GM19239 (cell line): ENCODE measurements at places on chromosomes 1 and 21.
A peak's percentile ranks its signal among the peaks of the same experiment; 100 is the strongest.

GRCh38 chr1:232542633-232543593, 87.0 kb downstream of the SIPA1L2 start:
- no peak for DNase-seq

DNA sequence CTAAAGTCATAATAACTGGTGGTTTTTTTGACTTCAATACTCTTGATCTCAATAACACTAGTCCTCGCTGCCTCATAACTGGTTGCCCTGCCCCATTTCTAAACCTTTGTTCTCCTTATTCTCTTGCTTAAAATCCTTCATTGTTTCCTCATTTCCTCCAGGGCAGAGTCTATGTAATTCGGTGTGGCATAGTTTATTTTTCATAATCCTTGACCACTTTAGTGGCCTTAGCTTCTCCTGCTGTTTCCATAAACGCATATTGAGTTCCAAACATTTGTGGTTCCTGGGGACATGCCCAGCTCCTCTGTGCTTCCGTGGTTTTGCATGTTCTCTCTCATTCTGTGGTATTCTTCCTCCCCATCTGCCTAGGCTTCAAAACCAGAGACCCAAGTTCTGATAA, 19.0 kb upstream of the TLCD4 start:
- no peak for DNase-seq

GRCh38 chr1:185695299-185695698, 38.9 kb upstream of the HMCN1 start:
- DNase-seq: no peak

GRCh38 chr1:177995369-177995768, 25.5 kb upstream of the SEC16B start:
- no peak for DNase-seq

DNA sequence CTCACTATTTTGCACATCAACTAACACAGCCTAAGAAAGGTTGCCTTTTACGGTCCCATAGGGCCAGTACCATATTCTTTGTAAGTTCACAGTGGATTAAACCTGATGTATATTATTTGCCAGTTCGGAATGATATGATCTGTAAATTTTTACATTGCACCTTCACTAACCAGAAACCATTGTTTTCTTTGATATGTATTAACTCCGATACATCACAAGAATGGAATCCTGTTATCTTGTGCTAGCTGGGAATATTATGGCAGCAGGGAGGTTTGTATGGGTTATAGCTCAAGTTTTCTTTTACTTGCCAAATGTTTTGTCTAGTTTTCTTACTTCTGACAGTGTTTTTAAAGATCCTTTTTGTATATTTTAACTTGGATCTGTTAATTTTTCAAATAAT, 51.4 kb upstream of the S1PR1 start:
- no peak for DNase-seq

- no peak for DNase-seq
These were observed 310.3 kb upstream of the SGIP1 start for GRCh38 chr1:66223681-66224080.

DNA sequence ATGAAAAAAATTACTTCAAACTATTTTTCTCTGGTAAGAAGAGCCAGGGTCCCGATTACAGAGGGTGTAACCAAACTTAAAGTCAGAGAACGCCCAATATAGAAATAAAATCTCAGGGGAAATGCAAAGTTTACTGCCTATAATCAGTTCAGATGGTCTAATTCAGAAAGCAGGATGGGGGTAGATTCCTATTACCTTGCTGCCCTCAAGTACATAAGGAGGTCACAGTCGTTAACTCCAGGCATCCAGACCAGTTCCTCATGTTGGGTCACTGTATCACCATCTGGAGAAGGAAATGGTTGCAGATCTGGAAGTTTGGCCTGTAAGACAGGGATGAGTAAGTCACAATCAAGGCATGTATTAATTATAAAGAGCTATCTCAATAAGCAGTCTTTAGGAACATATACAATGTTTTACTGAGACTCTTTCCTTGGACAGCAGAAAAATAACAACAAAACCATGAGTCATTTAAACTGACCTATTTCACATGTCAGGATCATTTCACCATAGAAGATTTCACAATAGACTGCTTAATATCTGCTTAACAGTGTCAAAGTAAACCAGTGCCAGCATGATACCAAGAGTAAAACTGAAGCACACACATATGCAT, 179.4 kb downstream of the SLC45A1 start:
- no peak for DNase-seq

DNA sequence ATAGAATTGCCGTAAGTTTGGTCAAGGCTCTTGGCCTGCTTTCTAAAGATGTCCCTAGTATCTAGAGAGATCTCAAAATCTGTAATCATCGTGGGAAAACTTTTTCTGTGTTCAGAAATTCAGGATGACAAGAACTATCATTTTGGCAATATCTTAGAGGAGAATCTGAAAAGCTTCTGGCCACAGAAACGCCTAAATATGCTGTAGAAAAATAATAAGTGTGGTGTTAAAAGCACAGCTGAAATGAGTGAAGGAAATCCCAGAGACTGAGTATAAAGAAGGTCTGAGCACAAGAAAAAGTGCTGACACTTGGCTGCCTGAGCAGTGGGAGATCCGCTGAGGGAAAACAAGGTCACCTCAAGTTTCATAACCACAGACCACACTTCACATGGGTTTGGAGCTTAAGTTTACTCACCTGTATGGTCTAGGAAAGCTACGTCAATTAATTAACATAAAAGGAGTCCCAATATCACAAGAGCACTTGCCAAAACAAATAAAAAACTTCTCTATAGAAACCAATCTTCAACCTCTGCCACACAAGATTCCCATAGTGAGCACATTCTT, 235.2 kb upstream of the IRF2BP2 start:
- no peak for DNase-seq

GRCh38 chr1:22575532-22576149, 12.4 kb downstream of the EPHA8 start:
- DNase-seq: no peak

- DNase-seq: no peak
These were observed 10.1 kb downstream of the PTGFRN start for GRCh38 chr1:116919802-116920201.

DNA sequence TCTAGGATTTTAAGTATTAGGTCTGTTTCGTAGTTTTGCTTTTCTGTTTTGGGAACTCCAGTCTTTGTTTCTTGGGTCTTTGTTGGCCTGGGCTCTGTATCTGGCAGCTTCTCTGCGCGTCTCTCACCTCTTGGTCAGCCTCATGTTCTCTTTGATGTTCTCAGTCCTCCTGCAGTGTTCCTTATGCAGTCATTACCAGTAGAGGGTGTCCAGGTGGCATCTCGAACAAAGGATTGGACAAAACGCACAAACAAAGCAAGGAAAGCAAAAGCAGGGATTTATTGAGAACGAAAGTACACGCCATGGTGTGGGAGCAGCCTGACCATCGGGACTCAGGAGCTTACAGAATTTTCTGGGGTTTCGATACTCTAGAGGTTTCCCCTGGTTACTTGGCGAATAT, 133.7 kb upstream of the COL6A1 start:
- DNase-seq: no peak

GRCh38 chr1:209106861-209107260, 476.7 kb upstream of the CAMK1G start:
- DNase-seq: no peak

GRCh38 chr21:26099610-26100219, 70.9 kb downstream of the APP start:
- DNase-seq: no peak

- no peak for DNase-seq
These were observed 5.4 kb downstream of the TP73 start for GRCh38 chr1:3657578-3658230.

- no peak for DNase-seq
These were observed 11.7 kb downstream of the CDKN2C start for GRCh38 chr1:50981741-50982140.

DNA sequence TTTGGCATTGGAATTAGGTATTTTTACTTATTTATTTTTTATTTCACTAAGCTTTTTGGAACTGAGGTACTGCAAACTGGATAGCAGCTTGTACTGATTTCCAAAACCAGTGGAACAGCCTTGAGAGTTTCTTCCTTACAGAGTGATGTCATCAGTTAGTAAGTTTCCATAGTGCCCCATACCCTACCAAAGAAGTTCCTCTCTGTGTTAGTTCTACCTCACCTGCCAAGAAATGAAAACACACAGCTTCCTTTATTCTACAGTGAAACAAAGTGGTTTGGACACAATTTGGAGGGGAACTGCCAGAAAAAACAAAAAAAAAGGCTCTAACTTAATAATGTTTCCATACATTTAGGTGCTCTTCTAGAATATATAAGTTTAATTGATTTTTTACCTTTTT, 430.9 kb upstream of the ADGRL2 start:
- no peak for DNase-seq

- peak; percentile 19 for DNase-seq
These were observed 101.4 kb upstream of the RGS1 start for GRCh38 chr1:192474080-192474683.

- DNase-seq: no peak
These were observed 50.9 kb upstream of the WARS2 start for GRCh38 chr1:119191325-119191724.

GRCh38 chr1:19140465-19140864, 69.6 kb downstream of the UBR4 start:
- DNase-seq: no peak

GRCh38 chr1:183827801-183828200, 22.9 kb downstream of the RGL1 start:
- no peak for DNase-seq

DNA sequence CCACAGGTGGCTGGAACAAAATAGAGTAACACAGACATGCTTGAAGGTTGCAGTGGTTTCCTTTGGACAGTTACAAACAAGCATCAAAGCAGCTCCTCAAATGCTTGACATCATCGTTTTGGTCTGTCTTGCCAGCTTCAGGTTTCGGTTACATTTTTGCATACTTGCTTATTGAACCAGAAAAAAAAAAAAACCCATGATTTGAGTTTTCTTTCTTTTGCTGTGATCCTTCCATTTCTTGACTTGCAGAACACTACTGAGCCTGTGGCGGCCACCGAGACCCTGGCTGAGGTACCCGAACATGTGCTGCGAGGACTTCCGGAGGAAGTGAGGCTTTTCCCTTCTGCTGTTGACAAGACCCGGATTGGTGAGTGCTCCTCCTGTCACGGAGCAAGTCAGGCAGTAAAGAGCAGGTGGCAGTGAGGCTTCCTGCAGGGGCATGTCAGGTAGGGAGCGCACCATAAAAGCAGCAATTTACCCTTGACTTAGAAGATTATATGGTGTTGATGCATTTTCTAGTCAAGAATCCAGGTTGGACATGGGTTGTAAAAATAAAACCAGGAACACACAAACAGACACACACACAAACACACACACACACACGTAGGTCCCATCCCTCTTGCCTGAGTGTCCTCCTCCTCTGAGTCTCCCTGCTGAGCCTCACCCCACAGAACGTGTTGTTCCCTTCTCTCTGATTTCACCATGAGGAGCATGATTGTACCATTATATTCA, 30.9 kb downstream of the PRDM2 start:
- peak; percentile 62 for DNase-seq

GRCh38 chr1:6638226-6638625, 13.6 kb downstream of the THAP3 start:
- DNase-seq: no peak

DNA sequence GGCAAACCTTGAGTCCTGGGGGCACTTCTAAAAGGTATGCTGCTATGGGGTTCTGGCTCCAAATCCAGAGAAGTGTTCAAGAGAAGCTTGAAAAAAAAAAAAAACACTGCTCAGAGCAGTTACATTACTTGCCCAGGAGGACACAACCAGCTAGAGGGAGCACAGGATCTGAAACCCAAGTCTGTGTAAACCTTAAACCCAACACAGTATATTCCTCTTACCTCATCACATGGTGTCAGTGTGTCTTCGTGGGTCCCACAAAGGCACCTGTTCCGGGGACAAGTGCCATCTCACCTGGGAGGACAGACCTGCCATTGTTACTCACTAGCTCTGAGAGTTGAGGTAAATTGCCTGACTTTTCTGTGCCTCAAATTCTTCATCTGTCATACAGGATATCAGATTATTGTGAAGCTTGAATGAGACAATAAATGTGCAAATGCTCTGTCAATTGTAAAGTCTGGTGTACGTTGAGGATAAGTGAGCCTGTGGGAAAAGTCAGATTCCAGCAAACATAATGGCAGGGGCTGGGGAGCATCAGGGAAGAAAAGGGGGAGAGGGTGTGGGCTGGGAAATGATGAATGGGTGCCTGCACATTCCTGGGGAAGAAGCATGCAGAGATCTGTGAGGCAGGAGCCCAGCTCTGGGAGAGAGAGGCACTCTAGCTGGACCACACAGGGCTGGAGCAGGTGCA, 170.4 kb upstream of the ZC3H12A start:
- DNase-seq: no peak

- peak; percentile 82 for DNase-seq
These were observed at the start of gene UBAP2L for GRCh38 chr1:154220071-154220969. UBAP2L (plus strand) TSS chr1:154220955; CDS start chr1:154225124, 4,169 bp downstream.

- DNase-seq: no peak
These were observed 39.1 kb downstream of the GPR3 start for GRCh38 chr1:27431601-27431940.

DNA sequence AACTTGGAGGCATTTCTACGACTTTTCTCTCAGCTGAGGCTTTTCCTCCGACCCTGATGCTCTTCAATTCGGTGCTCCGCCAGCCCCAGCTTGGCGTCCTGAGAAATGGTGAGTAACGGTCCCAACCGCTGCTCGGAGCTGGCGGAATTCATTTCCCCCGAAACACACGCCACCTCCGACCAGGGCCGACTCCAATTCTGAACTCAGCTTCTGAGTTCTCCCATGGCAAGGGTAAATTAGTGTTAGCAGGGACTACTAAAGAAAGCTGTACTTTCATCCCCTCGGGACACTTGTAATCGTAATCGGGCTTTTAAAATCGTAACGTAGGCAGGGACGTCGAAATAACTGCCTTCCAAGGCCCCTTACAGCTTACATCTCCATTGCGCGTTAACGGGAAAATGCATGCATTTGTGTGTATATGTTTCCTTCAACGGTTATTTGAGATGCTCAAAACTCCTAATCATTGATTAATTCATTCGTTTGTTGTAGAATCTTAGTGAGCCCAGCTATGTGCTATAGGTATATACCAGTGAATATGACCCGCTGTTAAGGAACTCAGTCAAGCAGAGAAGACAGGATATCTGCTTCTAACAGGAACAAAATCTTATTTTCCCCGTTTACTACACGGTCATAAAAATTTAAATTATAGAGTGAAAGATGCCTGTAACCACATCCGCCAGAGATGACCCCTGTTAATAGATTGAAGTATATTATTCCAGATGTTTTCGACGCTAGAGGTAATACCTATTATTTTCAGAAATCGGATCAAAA, 472 bp downstream of the DTL start:
- DNase-seq: no peak

GRCh38 chr1:78511334-78511733, 20.6 kb downstream of the PTGFR start:
- no peak for DNase-seq

- no peak for DNase-seq
These were observed 181.3 kb downstream of the ATP6V1G3 start for GRCh38 chr1:198359024-198359653.

DNA sequence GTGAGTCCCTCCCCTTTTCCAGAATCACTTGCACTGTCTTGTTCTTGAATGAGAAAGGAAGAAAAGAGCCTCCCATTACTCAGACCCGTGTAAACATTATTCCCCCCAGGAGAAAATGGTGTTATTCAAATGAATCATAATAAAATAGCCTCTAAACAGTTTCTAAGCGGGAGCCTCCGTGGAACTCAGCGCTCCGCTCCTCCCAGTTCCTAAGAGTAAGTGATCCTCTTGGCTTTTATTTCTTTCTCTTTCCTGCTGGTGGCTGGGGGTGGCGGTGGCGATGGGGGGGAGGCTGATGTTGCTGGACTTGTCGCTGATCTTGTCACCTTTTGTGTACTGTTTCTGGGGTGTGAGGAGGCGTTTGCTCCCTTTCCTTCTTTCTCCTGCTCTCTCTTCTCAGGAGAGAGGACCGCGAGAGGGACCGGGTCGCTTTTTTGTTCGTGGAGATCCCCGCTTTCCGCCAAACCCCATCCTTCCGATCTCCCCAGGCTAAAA, 781 bp downstream of the PROX1 start:
- no peak for DNase-seq
